IMR-90 (cell line): ENCODE measurements at places on chromosomes 3 and 15. TPM values are rescaled to one million over a fixed set of nuclear protein-coding genes. Genes with fewer than 3 reads are reported as not detected.
A peak's percentile ranks its signal among the peaks of the same experiment; 100 is the strongest.

- peak; percentile 65 for DNase-seq
Measured at GRCh38 chr15:75508840-75509532, 57.5 kb upstream of the SIN3A start.

The PRR23E gene
- total RNA-seq = not detected in 2 replicates

The CISH gene
- 0.83 and 0.90 TPM in 2 replicates for total RNA-seq

The WDR93 gene
- not detected in 2 replicates for total RNA-seq

DNA sequence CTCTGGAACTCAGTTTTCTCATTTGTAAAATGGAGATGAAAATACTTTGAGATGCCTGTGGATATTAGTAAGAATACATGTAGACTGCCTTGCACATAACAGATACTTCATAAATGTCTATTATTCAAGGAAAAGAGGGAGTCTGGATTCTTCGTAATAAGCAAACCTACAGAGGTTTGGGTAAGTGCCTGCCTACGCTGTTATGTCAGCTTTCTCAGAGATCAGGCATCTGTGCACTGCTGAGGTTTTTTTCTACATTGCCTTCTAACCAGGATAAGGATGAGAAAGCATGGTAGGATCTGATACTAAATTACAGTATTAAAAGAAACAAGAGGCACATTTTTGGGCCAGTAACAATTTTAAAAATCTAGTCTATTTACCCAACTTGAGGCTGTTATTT is 10.9 kb downstream of the MCTP2 start:
- no peak for DNase-seq

The SHF gene
- 1.8 and 2.2 TPM in 2 replicates for total RNA-seq

The GNAT1 gene
- not detected in 2 replicates for total RNA-seq

DNA sequence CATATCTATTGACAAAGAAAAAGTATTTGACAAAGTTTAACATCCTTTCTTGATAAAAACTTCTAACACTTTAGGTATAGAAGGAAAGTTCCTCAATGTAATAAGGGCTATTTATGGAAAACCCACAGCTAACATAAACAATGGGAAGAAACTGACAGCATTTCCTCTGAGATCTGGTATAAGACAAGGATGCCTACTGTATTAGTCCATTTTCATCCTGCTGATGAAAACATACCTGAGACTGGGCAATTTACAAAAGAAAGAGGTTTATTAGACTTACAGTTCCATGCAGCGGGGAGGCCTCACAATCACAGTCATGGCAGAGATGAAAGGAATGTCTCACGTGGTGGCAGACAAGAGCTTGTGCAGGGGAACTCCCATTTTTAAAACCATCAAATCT is 17.8 kb upstream of the CLDN1 start:
- peak; percentile 41 for DNase-seq

DNA sequence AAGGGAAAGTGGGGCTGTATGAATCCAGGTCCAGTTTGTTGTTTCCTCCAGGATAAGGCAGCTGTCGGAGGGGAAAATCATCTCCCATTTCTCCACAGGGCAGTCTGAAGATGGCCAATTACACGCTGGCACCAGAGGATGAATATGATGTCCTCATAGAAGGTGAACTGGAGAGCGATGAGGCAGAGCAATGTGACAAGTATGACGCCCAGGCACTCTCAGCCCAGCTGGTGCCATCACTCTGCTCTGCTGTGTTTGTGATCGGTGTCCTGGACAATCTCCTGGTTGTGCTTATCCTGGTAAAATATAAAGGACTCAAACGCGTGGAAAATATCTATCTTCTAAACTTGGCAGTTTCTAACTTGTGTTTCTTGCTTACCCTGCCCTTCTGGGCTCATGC is 911 bp downstream of the CCRL2 start:
- DNase-seq = no peak

- peak; percentile 64 for DNase-seq
Measured at GRCh38 chr15:80507131-80507530, 102.9 kb downstream of the ARNT2 start.

The WDR49 gene
- total RNA-seq = not detected in 2 replicates

GRCh38 chr3:109944836-109945235 is 607.5 kb upstream of the DPPA4 start:
- no peak for DNase-seq

DNA sequence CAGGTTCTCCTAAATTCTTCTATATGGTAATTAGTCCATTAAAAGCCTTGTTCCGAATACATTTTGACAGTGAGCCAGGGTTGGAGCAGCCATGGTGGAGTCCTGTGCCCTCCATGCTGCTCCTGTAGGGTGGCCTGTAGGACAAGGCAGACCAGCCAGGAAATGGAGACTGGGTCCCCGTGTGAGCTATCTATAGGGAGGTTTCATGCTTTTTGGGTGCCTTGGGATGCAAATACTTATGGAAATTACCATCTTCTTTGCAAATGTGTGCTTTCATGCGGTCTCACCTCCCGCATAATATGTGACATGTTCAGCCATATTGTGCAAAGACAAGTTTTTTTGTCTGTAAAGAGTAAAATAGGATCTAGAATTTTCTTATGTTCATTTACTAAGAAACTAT is 58.0 kb upstream of the FURIN start:
- DNase-seq = no peak

- no peak for DNase-seq
Measured at GRCh38 chr3:108415661-108416060, 94.7 kb downstream of the MYH15 start.

The HACL1 gene
- 28.1 and 31.4 TPM in 2 replicates for total RNA-seq

- no peak for DNase-seq
Measured at GRCh38 chr3:47384425-47384824, 3.6 kb downstream of the PTPN23 start.

GRCh38 chr15:74171965-74172541 is 1.5 kb upstream of the ISLR start:
- no peak for DNase-seq

- DNase-seq = peak; percentile 35
Measured at GRCh38 chr3:52827441-52827840, 3.0 kb downstream of the ITIH4 start.

The DTX3L gene
- 7.9 and 8.9 TPM in 2 replicates for total RNA-seq

DNA sequence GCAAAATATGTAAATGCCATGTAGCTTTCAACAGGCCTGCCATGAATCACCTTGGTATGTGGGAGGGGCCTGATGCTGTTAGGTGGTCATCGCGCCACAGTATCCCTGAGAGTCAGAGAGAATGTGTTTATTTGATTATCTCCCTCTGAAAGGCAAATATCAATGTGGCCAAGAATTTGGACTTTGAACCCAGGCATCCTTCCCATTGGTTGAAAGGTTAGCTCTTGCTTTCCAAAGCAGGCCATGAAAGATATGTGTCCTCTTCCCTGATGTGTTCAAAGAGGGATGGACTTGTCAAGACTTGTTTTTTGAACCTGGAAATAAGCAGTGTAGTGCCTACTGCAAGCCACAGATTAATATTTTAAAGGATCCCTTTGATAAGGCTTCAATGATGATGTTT is 36.7 kb downstream of the SRP14 start:
- peak; percentile 65 for DNase-seq

GRCh38 chr15:91881569-91882297 is 28.2 kb downstream of the SLCO3A1 start:
- DNase-seq = no peak

GRCh38 chr3:30347679-30348216 is 258.7 kb upstream of the TGFBR2 start:
- peak; percentile 92 for DNase-seq

DNA sequence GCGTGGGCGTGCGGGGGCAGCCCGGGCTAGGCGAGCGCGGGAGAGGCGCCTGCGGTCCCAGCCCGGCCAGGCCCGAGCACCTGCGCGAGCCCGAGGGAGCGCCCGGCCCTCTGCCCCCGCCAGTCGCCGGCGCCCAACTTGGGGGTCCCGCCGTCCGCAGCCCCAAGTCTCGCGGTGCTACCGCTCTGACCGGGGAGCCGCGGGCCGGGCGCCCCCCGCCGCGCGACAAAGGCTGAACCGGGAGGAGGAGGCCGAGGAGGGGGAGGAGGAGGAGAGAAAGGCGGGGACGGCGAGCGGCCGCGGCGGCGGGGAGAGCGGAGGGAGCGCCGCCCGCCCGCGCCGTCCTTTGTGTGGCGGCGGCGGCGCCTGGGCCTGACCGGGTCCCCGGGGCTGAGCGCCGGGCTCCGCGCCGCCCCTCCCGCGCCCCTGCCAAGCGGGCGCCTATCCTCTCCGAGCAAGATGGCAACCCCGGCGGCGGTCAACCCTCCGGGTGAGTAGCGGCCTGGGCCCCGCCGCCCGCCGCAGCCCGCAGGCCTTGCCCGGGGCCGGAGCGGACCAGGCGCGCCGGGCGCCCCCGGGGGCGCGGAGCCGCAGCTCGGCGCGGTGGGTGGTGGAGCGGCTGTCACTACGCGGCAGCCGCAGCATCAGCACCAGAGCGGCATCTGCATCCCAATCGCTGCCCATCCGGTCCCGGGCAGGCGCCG is at the start of gene ARNT2:
Gene ARNT2, plus strand, starts transcription at position 326 of the 704 bp plus-strand sequence. Its CDS starts 134 bp downstream, at position 460.
- DNase-seq = peak; percentile 25

GRCh38 chr15:82110144-82110543 is 64.3 kb upstream of the MEX3B start:
- DNase-seq = no peak

DNA sequence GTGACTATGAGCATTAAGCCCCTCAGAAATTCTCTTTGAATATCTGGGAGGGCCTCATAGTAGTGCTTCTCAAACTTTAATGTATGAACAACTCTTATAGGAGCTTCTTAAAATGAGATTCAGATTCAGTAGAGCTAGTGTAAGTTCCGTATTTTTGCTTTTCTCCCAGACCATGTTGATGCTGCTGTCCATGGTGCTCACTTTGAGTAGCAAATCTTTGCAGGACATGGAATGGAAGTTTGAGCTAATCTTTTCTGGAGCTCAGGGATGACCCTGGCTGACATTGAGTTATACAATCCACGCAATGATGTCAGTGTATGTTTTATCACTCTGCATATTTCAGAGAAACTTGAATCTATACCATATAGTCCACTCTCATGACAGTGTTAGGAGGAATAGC is 134.2 kb downstream of the OTOL1 start:
- DNase-seq = no peak

The NMNAT3 gene
- under 0.01 and 0.36 TPM in 2 replicates for total RNA-seq

The GOLGA6L4 gene
- 0.54 and 0.83 TPM in 2 replicates for total RNA-seq

GRCh38 chr3:123020709-123021108 is 6.9 kb downstream of the SEMA5B start:
- DNase-seq = no peak

GRCh38 chr3:10716964-10717363 is 99.1 kb upstream of the SLC6A11 start:
- no peak for DNase-seq

The TLE3 gene
- total RNA-seq = 5.6 and 6.5 TPM in 2 replicates

- DNase-seq = no peak
Measured at GRCh38 chr15:26443321-26443720, 329.5 kb downstream of the GABRB3 start.

The NR1I2 gene
- total RNA-seq = not detected in 2 replicates

DNA sequence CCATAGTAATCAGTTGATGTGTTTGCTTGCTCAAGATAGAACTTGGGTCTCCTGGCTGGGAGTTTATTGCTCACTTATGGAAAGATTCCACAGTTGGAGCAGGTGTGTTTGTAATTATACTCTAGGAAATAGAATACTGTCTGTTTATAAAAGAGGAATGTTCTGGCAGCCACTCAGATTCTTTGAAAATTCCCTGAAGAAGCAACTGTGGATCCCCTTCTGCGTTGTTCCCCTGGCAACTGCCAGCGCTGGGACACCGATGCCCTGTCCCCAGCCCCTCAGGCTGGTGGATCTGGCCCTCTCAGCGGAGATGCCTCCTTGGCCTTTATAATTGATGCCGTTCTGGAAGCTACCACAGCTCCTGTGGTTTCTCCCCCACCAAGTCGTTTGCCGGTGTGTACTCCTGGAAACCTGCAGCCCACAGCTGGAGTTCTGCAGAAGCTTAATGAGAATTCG is 225.9 kb downstream of the ITPR1 start:
- DNase-seq = peak; percentile 67

DNA sequence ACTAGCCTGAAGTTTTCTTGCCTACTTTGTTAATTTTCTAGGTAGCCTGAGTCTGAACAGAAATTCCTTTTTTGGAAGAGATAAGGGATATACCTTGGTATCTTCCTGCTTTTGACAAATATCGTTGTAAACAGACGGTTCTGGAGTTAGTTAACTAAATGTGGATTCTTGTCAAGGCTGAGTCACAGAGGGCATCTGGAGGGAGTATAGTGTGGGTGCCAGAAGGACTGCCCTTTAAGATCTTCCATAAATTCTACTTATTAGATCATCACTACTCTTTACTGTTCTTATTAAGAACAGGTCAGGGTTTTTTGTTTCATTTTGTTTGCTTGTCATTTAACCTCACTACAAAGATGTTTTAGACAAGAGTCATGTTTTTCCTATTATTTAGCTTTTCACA is 125.3 kb upstream of the SKOR1 start:
- DNase-seq = no peak

GRCh38 chr3:190326930-190327329 is 4.7 kb upstream of the CLDN1 start:
- DNase-seq = peak; percentile 60

- peak; percentile 95 for DNase-seq
Measured at GRCh38 chr3:158792709-158793108, 9.1 kb upstream of the MFSD1 start.

DNA sequence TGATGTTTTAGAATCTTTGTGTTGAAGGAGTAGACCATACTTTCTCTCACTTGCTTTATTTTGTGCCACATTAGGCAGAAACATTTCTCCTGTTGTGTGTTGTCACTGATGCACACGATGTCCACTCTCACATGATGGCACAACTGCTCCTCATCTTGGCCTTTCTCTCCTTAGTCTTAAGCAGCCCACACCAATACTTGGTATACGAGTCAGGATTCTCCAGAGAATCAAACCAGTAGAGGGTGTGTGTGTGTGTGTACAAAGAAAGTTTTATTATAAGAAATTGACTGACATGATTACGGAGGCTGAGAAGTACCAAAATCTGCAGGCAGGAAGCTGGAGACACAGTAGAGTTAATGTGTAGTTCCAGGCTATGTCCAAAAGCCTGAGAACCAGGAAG is 187.1 kb downstream of the ALCAM start:
- peak; percentile 58 for DNase-seq

The DISP2 gene
- total RNA-seq = under 0.01 and 0.36 TPM in 2 replicates
